ENCODE measurements at places on chromosomes 6 and 20. TPM values are rescaled to one million over a fixed set of nuclear protein-coding genes. Genes with fewer than 3 reads are reported as not detected.

DNA sequence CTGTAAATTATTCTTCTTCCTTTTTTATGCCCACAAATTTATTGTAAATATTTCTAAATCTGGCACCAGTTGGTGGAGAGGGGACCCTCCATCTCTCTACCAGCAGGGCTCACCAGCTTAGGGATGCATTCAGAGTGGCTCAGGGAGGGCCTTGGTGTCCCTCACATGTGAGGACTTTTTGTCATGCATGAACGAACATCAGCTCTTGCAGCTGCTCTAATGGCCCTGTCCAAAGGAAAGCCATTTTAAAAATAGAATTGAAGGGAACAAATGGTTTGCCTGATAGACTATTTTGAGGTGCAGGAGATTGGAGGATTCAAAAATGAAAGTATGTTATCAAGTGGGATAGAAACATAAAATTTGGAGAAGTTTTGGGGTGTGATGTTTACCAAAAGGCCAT lies 37.5 kb upstream of the KLHL31 start:
- no peak overlapping the region for H3K4me3 ChIP-seq
- DNase-seq = no peak
- H3K4me1 ChIP-seq = peaks cover 15% of the 10 kb centered on the region
- no peaks in the 10 kb centered on the region for H3K36me3 ChIP-seq

- no peak for DNase-seq
- H3K4me1 ChIP-seq = no peaks in the 10 kb centered on the region
- H3K4me3 ChIP-seq = no peak overlapping the region
- H3K27me3 ChIP-seq = peaks cover 16% of the 10 kb centered on the region
- H3K27ac ChIP-seq = no peak overlapping the region
Measured at GRCh38 chr6:168314948-168315347, 4.6 kb downstream of the DACT2 start.

DNA sequence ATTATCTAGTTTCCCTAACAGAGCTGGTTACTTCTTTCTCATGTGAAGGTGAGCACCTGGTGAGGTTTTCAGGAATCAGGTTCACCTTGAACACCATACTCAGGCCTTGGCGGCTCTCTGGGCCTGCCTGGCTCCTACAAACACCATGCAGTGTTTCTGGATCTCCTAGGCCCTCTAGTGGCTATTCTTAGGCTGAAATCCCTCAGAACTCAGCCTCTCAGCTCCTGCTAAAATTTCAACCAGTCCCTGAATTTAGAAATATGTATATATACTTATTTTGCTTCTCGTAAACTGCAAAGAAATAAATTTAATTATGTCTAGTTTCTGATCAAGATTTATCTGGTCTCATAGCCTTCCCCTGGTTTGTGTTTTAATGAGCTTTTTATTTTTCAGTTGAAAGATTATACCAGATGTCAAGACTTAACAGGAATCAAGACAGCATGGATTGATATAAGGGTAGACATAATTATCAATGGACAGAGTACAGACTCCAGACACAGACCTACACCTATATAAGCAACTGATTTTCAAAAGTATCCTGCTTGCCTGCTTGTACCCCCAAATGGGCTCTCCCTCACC lies 55.9 kb downstream of the ANKEF1 start:
- H3K27ac ChIP-seq = no peak overlapping the region
- no peaks in the 10 kb centered on the region for H3K4me1 ChIP-seq
- no peak overlapping the region for H3K4me3 ChIP-seq
- H3K27me3 ChIP-seq = peaks cover 5% of the 10 kb centered on the region
- H3K36me3 ChIP-seq = no peaks in the 10 kb centered on the region

DNA sequence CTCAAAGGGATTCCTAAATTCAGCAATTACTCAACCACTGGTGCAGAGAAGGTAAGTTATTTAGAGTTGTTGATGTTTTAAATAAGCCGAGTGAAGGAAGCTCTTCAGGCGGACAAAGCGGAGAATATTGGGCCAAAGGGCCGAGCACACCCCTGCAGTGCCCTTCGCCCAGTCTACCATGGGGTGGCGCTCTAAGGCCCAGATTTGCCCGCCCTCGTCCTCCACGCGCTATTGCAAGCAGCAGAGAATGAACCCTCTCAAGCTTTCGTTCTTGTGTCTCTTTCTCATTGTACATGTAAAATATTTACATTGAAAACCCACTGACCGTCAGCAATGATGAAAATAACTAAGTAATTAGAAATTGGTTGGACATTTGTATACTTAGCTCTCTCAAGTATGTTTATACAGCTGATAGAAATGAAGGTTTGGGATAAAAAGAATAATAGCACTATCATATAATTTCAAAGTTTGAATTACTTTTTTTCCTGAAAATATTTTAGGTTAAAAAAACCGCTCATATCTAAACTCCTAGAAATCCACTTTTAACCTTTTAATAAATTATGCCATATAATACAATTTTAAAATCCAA lies 195.0 kb upstream of the CEP162 start:
- H3K4me3 ChIP-seq = no peak overlapping the region
- H3K27me3 ChIP-seq = no peaks in the 10 kb centered on the region
- H3K4me1 ChIP-seq = no peaks in the 10 kb centered on the region

GRCh38 chr6:1908784-1909183 lies 299.1 kb downstream of the FOXC1 start:
- no peak for DNase-seq
- no peaks in the 10 kb centered on the region for H3K27me3 ChIP-seq
- no peaks in the 10 kb centered on the region for H3K36me3 ChIP-seq
- no peak overlapping the region for H3K4me3 ChIP-seq

SOX12 gene
- 11.7 TPM for total RNA-seq

BMP5 gene
- total RNA-seq = not detected

DNA sequence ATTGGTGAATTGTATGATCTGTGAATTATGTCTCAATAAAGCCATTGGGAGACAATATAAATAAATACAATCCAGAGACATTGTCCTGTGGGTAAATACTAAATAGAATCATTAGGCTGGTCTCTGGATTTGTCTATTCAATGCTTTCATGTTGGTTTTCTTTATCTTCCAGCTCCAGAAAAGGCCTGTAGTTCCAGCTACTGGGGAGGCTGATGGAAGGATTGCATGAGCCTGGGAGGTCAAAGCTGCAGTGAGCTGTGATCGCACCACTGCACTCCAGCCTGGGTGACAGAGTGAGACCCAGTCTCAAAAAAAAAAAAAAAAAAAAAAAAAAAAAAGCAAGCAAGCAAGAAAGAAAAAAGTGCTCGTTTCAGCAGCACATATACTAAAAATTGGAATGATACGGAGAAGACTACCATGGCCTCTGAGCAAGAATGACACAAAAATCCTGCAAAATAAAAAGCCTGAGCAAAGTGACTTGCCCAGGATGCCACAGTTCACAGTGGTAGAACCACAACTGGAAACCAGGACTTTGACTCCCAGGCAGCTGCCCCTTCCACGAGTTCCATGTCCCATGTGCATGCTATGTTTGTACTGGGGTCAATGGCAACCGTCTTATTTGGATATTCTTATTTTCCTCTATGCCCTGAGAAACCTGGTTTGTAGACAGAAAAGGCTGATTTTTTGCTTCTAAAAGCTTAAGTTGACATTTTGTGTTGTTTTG lies 33.6 kb upstream of the GMPR start:
- H3K4me3 ChIP-seq = no peak overlapping the region
- no peaks in the 10 kb centered on the region for H3K36me3 ChIP-seq
- H3K4me1 ChIP-seq = peaks cover 4% of the 10 kb centered on the region

HTR1E gene
- total RNA-seq = not detected

- H3K4me3 ChIP-seq = no peak overlapping the region
- H3K36me3 ChIP-seq = no peaks in the 10 kb centered on the region
- no peaks in the 10 kb centered on the region for H3K27me3 ChIP-seq
Measured at GRCh38 chr6:164051427-164051826, 636.9 kb downstream of the QKI start.

GRCh38 chr20:46974669-46975434 lies 80.2 kb downstream of the EYA2 start:
- H3K27ac ChIP-seq = no peak overlapping the region
- DNase-seq = no peak
- H3K4me1 ChIP-seq = peaks cover 6% of the 10 kb centered on the region
- H3K27me3 ChIP-seq = peaks cover 46% of the 10 kb centered on the region
- no peak overlapping the region for H3K4me3 ChIP-seq

CEP162 gene
- total RNA-seq = 3.5 TPM

GRCh38 chr6:33314943-33315792 lies 1.3 kb upstream of the TAPBP start:
- H3K27me3 ChIP-seq = no peaks in the 10 kb centered on the region
- peaks cover 76% of the 10 kb centered on the region for H3K4me1 ChIP-seq
- no peak for DNase-seq

GRCh38 chr6:150322466-150322871 lies 46.3 kb upstream of the IYD start:
- no peak for DNase-seq
- no peaks in the 10 kb centered on the region for H3K36me3 ChIP-seq

RIPPLY2 gene
- not detected for total RNA-seq

CAGE1 gene
- 0.25 TPM for total RNA-seq

DNA sequence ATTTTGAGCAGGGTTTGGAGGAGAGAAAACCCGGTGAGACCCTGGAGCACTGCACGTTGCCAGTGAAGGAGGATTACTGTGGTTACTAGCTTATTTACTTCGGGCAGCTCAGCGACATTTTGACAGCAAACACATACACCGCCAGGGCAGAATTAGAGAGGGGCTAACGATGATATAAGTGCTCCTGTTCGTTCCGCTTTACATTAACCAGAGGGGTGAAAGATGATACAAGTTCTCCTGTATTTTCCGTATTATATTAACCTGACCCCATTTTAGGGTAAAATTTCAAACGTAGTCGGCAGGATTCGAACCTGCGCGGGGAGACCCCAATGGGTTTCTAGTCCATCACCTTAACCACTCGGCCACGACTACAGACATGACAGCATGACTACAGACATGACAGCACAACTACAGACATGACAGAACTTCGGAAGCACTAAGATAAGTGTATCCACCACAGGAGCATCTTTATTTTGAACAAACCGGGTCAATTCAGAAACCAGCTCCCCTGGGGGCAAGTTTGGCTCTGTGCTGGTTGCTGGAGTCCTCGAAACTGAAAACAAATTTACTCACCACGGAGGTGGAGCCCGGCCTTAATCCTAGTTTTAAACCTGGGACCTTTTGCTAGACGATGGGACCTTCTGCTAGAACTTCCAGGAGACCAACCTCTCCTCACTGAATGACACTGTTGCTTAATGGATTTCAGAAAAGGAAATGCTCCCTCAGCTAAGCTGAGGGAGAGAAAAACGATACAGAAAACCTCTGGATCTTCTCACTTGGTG lies 80.4 kb upstream of the ZNF184 start:
- H3K36me3 ChIP-seq = peaks cover 4% of the 10 kb centered on the region
- H3K4me1 ChIP-seq = peaks cover 21% of the 10 kb centered on the region
- peak overlapping the region; percentile 75 for H3K4me3 ChIP-seq
- peak overlapping the region; percentile 84 for H3K27ac ChIP-seq
- DNase-seq = peak; percentile 48

DNA sequence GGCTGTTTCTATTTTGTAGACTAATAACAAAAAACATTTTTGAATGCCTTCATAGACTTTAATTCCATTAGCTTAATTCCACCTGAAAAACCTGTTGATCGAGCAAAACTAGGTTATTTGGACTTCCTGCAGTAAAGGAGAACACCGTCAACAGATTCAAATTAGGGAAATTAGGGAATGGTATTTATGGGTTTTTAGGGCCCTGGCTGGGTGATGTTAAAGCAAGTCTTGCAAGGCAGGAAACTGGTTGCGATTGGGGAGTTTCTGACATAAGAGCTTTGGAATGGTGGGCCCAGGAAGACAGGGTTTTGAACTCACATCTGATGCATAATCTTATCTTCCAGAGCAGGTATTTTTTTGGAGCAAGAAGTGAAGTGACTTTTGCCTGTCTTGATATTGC lies 40.1 kb upstream of the TFAP2C start:
- H3K36me3 ChIP-seq = no peaks in the 10 kb centered on the region
- H3K27me3 ChIP-seq = no peaks in the 10 kb centered on the region
- no peaks in the 10 kb centered on the region for H3K4me1 ChIP-seq
- no peak for DNase-seq

- peaks cover 23% of the 10 kb centered on the region for H3K27me3 ChIP-seq
- H3K4me1 ChIP-seq = no peaks in the 10 kb centered on the region
- no peak overlapping the region for H3K4me3 ChIP-seq
- no peaks in the 10 kb centered on the region for H3K36me3 ChIP-seq
Measured at GRCh38 chr6:29483186-29483585, 4.6 kb downstream of the MAS1L start.

PKIB gene
- total RNA-seq = 2.0 TPM

PDE7B gene
- 4.2 TPM for total RNA-seq

CPNE5 gene
- total RNA-seq = 2.6 TPM

GRCh38 chr6:143270026-143270425 lies 180.5 kb downstream of the ADAT2 start:
- H3K36me3 ChIP-seq = peaks cover 1% of the 10 kb centered on the region

- H3K36me3 ChIP-seq = peaks cover 5% of the 10 kb centered on the region
- DNase-seq = no peak
- no peaks in the 10 kb centered on the region for H3K27me3 ChIP-seq
- no peak overlapping the region for H3K4me3 ChIP-seq
- H3K4me1 ChIP-seq = no peaks in the 10 kb centered on the region
Measured at GRCh38 chr6:134600671-134601070, 282.8 kb upstream of the SGK1 start.

RAET1L gene
- total RNA-seq = not detected

Data from activated T-cell treated with anti-CD3 and anti-CD28 coated beads, Interleukin-2, amount 50 U/mL, for 72 hours (primary cell).